ENCODE measurements at places on chromosomes 7 and 10.
A peak's percentile ranks its signal among the peaks of the same experiment; 100 is the strongest.

GRCh38 chr7:2776401-2776800, 67.7 kb downstream of the GNA12 start:
- no peak for DNase-seq

- no peak for DNase-seq
Measured at GRCh38 chr10:123428391-123428790, 237.8 kb upstream of the GPR26 start.

DNA sequence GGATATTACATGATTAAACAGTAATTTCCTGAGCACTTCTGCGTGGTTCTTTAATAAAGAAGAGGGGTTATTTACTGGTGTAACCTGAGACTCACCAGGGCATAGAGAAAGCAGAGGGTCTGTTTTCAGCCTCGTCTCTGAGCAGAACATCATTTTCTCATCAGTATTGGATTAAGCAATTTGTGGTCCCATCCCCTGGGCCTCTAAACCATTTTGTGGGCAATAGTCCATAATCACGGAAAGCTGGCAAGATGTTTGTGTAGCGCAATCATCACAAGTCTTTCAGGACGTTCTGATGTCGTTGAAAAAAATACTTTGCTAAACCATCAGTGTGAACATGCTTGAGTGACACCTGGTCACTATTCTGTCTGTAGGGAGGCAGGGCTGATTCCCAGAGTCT, 37.1 kb upstream of the SEC61G start:
- no peak for DNase-seq

- no peak for DNase-seq
Measured at GRCh38 chr7:25361387-25361786, 133.1 kb upstream of the NPVF start.

GRCh38 chr7:155298834-155299534, 1.3 kb downstream of the INSIG1 start:
- DNase-seq, result peak; percentile 95

DNA sequence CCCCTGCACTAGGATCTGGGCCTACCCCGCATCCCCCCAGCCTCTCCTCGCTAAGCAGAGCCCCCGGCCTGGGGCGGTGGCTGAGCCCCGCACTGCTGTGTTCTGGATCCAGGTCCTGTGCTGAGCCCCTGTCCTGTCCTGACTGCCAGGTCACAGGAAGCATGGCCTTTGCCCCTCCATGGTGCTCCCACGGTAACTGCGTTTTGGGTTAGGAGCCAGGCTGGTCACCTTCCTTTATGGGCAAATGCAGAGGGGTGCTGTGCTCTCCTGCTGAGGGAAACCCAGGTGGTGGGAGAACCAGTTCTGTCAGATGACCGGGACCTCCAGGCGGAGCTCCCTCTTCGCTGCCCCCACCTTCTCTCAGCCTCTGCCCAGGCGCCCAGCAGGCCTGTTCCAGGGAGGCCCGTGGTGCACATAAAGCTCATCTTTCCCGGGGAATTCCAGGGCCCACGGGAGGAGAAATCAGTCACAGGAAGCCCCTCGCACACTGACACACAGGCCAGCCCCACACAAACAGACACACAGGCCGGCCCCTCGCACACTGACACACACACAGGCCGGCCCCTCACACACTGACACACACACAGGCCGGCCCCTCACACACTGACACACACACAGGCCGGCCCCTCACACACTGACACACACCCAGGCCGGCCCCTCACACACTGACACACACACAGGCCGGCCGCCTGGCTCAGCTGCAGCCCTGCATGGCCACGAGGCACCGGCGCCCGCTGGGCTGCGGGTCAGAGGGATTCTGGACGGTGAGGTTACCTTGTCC, 75.6 kb downstream of the CFAP46 start:
- DNase-seq, result no peak
